ENCODE measurements at places on chromosomes 6 and 20.

DNA sequence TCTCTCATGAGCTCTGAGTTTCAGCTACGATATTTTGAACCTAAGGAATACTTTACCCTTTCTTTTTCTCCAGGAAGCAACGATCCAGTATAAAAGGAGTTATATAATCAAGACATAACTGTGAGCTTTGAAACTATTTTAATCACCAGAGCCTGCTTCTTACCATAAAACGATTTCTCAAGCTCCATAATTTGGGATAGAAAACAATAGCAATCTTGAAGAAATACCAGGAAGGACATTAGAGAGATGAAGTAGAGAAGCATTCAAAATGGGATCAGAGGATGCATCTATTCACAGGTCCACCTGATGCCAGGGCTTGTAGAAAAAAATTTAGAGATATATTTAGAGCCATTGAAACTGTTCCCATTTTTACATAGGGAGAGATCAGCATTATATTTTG lies 135.9 kb downstream of the FUT9 start:
- no peak for DNase-seq

DNA sequence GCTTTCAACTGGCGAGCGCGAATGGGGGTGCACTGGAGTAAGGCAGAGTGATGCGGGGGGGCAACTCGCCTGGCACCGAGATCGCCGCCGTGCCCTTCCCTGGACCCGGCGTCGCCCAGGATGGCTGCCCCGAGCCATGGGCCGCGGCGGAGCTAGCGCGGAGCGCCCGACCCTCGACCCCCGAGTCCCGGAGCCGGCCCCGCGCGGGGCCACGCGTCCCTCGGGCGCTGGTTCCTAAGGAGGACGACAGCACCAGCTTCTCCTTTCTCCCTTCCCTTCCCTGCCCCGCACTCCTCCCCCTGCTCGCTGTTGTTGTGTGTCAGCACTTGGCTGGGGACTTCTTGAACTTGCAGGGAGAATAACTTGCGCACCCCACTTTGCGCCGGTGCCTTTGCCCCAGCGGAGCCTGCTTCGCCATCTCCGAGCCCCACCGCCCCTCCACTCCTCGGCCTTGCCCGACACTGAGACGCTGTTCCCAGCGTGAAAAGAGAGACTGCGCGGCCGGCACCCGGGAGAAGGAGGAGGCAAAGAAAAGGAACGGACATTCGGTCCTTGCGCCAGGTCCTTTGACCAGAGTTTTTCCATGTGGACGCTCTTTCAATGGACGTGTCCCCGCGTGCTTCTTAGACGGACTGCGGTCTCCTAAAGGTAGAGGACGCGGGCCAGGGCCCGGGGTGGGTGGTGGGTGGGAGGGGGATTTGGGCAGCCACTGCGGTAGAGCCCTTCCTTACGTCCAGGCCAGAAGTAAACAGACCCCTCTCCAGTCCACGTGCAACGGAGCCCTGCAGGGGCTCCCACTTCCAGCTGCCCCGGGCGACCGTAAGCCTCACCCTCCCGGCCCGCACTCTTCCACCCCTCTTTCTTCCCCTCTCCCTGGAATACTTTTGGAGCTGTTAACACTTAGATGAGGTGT lies 998 bp downstream of the BMP2 start:
- DNase-seq: peak; percentile 16

DNA sequence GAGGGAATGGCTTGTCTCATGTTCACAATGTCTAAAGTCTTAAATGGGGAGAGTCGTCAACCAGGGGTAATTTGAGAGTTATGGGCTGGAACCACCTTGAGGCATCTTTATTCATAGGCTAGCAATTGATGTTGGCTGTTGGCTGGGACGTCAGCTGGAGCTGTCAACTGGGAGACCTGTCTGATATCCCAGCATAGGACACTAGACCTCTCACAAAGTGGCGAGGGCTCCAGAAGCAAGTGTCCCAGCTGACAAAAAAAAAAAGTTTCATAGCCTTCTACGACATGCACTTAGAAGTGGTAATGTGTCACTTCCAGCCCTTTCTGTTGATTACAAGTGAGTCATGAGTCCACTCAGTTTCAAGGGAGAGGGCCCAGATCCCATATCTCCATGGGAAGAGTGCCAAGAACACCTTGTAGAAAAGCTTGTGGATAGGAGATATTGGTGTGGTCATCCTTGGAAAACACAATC lies 278.0 kb downstream of the ESR1 start:
- no peak for DNase-seq

DNA sequence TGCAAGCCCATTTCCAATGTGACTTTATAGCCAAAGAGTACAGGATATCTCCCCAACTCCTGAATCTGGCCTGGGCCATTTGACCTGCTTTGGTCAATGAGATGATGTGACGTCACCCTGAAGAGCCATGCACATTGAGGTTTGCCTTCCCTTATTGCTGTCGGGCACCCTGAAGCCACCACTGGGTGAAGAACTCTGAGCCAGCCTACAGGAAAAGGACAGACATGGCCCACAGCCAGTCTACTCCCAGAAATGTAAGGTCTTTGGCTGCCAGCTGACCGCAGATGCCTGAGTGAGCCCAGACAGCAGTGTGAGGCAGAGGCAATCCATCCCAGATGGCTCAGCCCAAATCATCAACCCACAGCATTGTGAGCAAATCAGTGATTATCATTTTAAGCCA lies 3.7 kb upstream of the SYNDIG1 start:
- DNase-seq: peak; percentile 86

DNA sequence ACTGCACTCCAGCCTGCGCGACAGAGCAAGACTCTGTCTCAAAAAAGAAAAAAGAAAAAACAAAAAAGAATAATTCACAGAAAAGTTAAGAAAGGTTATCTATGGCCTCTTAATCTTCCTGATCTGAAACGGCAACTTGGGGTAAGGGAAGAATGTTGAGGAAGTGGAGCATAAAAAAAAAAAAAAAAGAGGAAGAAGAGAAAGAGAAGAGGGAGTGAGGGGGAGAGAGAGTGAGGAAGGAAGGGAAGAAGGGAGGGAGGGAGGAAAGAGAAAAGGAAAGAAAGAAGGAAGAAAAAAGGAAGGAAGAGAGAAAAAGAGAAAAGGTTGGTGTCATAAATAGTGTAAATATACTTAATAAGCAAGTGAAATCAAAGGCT lies 68.9 kb upstream of the NCOA3 start:
- DNase-seq: no peak

- DNase-seq: no peak
Observed at GRCh38 chr6:52499681-52500236, 77.1 kb downstream of the TRAM2 start.

- DNase-seq: no peak
Observed at GRCh38 chr20:61061981-61062380, 190.1 kb upstream of the CDH4 start.
